ENCODE measurements at places on chromosomes 7 and 10.

DNA sequence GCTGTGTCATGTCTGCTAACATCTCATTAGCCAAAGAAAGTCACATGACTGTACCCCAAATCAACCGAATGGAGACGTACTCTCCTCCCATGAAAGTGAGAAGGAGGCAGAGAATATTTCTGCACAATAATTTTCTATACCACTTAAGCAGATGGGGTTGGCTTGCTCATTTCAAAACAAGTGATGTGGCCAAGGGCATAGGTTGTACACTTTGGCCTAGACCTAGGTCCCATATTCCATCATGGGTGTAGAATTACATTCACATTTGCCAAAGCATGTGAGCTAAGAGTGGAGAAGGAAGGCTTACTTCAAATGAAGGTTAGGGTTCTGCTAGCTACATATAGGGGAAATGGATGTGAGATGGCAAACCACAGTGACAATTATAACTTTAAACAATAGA lies 83.0 kb downstream of the ZNF365 start:
- no peak for DNase-seq

- DNase-seq: no peak
Observed at GRCh38 chr10:24790073-24790472, 66.4 kb upstream of the ARHGAP21 start.

DNA sequence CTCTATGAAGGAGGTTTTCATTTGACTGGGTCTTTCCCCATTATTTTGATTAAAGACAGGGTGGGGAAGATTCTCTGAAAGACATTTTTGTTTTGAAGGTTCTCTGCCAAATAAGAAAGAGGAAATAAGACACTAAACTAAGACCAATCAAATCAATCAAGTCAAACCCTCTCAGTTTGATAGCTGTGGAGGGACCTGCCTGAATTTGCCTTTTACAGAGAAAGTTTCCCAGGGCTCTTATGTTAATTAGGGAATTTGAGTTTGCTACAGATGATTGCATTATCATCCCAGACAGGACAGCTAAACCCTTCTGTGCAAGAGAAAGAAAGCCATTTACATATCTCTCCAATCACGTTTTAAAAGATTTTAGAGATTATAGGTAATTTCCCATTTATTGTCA lies 80.0 kb downstream of the CSTF2T start:
- no peak for DNase-seq

DNA sequence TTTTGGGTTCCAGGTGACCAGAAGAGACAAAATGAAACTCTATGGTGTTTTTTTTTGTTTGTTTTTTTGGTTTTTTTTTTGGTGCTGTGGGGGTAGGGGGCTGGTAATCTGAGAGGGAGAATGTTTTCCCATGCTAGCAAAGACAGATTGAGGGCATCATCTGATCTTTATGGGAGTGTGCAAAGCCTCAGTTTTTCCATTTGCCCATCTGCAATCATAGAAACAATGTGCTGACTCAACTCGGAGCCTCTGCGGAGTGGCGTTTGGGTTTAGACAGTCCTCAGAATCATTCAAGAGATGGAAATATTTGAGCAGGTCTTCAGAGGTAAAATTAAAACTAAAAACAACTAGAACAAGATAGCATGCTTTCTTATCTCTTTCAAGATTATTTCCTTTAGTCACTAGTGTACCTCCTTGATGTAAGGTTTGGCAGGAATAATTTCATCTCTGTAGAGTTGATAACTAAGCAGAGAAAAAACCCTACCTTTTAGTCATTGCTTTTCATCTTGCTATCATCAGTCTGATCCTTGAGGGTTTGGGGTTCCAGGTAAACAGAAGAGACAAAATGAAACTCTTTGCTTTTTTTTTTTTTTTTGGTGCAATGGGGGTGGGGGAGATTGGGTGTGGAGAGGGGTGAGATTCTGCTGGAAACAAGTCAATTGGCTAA lies 18.0 kb downstream of the CNNM2 start:
- no peak for DNase-seq

DNA sequence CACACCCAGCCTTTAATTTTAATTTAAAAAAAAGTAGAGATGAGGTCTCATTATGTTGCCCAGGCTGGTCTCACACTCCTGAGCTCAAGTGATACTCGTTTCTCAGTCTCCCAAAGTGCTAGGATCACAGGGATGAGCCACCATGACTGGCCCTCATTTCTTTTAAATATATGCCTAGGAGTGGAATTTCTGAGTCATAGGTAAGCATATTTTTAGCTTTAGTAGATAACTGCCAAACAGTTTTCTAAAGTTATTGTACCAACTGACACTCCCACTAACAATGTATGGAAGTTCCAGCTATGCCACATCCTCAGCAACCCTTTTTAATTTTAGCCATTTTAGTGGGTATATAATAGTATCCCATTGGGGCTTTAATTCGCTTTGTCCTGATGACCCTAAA lies 13.8 kb upstream of the PPIF start:
- no peak for DNase-seq

GRCh38 chr7:130513447-130513846 lies 21.6 kb downstream of the MEST start:
- no peak for DNase-seq

DNA sequence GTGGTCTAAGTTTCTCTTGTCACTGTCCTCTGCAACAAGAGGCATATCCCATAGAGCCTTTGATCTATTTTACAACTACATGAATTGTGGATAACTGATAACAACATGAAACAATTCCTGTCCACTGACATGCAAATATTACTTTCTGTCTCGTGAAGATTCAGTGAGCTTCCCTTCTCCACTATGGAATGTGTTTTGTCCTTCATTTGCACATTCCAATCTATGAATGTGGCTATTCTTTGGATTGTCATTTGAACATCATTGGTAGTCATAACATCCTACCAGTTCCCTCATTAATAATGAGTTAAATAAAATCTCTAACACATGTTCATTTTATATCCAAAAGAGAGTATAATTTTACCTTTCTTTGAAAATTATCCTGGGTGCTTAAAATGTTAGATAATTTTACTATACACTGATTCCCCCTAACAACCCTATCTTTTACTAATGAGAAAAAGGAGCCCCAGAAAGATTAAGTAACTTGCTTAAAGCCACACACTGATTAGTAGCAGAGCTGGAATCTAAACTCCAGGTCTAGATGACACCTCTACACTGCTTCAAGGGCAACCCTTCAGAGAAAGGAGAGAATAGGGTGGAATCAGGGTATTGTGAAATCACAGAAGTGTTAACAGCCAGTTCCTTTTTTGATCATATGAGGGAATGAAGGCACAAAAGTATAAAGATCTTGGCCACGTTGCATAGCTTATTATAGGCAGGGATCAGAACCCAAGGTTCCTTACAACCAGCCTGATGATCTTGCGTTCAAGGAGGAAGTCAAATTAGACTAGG lies 39.1 kb downstream of the PDE1C start:
- no peak for DNase-seq

DNA sequence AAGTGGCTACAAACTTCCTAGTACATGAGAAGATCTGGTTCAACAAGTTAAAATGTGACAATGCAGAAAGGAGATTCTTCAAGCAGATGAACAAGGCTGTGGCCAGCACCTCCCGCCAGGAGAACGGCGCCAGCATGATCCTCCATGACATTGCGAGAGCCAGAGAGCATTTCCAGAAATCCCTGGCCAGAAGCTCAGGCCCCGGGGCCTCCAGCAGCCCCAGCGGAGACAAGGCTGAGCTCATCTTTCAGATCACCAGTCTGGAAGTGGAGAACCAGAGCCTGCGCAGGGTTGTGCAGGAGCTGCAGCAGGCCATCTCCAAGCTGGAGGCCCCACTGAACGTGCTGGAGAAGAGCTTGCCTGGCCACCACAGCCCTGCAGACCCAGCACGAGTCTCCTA lies 40.1 kb upstream of the ZNF273 start:
- no peak for DNase-seq

DNA sequence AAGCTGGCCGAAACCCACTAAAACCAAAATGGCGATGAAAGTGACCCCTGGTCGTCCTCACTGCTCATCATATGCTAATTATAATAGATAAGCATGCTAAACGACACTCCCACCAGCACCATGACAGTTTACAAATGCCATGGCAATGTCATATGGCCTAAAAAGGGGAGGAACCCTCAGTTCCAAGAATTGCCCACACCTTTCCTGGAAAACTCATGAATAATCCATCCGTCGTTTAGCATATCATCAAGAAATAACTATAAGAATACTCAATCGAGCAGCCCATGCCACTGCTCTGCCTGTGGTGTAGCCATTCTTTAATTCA lies 422.0 kb downstream of the CALN1 start:
- no peak for DNase-seq

- DNase-seq: no peak
Observed at GRCh38 chr10:59692113-59692512, 17.5 kb downstream of the SLC16A9 start.

GRCh38 chr10:89374713-89375141 lies 3.1 kb upstream of the IFIT1B start:
- no peak for DNase-seq

DNA sequence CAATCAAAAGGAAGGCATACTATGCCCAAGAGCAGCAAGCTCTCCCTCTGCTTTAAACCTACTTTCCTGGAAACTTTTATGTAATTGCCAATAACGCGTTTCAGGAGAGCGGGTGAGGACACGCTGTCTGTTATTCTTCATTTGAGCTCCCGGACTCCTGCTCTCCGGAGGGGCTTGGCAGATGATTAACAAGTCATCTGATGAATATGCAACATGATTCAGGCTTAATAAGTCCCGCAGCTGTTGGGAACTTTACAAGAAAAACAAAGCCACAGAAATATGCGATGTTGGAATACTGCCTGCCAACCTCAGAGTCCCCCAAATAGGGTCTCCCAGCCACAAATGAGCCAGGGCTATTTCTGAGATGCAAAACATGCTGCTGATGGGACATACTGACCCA lies 348.0 kb downstream of the GPAM start:
- DNase-seq: no peak

- DNase-seq: no peak
Observed at GRCh38 chr7:28626624-28627262, 214.4 kb downstream of the CREB5 start.

- no peak for DNase-seq
Observed at GRCh38 chr10:113825791-113826190, 28.1 kb downstream of the DCLRE1A start.

- DNase-seq: no peak
Observed at GRCh38 chr7:17150018-17150417, 148.4 kb upstream of the AHR start.

DNA sequence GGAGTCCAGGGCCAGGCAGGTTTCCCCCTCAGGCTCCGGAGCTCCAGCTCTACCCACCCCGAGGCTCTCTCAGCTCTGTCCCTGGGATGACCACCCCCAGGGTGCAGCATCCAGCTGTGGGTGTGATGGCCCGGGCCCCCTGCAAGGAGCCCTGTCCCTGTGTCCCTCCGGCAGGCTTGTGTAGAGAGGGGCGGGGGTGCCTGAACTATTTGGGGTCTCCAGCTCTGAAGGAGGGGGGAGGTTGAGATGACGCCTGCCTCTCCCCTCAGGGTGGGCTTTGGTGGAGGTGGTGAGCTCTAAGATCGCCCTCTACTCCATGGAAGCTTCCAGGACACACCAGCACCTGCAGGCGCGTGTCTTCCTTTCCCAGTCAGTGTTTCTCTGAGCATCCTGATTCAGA lies 39.4 kb downstream of the ADRA2A start:
- DNase-seq: no peak

GRCh38 chr7:54546081-54546985 lies 4.2 kb downstream of the VSTM2A start:
- DNase-seq: no peak

GRCh38 chr10:110363572-110364411 lies 59.1 kb upstream of the SMNDC1 start:
- DNase-seq: peak; percentile 44

DNA sequence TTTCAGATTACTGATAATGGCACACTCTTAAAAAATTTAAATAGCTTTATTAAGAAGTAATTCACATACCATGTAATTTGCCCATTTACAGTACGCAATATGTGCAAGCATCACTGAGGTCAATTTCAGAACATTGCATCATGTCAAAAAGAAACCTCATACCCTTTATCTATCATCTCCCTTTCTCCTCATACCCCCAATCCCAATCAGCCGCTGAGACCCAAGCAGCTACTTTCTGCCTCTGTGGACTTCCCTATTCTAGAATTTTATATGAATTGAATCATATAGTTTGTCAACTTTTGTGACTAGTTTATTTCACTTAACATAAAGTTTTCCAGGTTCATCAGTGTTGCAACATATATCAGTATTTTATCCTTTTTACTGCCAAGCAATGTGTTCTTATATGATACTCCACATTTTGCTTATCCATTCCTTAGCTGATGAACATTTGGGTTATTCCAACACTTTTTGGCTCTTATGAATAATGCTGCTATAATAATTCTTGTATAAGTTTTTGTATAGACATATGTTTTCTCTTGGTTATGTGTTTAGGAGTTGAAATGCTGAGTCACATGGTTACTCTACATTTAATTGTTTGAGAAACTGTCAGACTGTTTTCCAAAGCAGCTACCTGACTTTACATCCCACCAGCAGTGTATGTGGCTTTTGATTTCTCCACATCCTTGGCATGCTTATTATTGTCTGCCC lies 26.9 kb upstream of the TPK1 start:
- no peak for DNase-seq

- DNase-seq: no peak
Observed at GRCh38 chr7:48904975-48905374, 19.4 kb upstream of the CDC14C start.

- DNase-seq: no peak
Observed at GRCh38 chr10:81021428-81022129, 483.9 kb downstream of the SH2D4B start.

DNA sequence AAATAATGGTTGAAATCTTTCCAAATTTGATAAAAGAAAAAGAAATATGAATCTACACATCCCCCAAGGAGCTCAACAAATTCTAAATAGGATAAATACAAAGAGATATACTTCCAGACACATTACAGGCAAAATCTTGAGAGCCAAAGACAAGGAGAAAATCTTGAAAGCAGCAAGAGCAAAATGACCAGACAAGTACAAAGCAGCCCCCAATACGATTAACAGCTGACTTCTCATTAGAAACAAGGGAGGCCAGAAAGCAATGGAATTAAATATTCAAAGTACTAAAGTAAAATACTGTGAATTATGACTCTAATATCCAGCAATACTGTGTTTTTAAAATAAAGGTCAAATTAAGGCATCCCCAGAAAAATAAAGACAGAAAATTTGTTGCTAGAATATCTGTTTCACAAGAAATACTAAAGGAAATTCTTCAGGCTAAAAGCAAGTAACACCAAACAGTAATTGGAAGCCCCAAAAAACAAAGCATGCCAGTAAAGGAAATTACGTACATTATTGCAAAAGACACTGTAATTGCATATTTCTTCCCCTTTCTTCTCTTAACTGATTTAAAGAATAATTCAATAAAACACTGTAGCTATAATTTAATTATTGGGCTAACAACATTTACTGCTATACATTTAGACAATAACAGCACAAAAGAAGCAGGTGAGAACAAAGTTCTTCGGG lies 36.4 kb downstream of the ZNF438 start:
- DNase-seq: no peak

GRCh38 chr7:68509054-68509453 lies 1089.2 kb upstream of the AUTS2 start:
- DNase-seq: no peak

GRCh38 chr10:130023454-130024230 lies 59.6 kb upstream of the EBF3 start:
- DNase-seq: no peak
